Activated CD4-positive, CD25-positive, alpha-beta regulatory T cell treated with anti-CD3 and anti-CD28 coated beads, Interleukin-2, amount 50 U/mL, for 16 hours (primary cell): ENCODE measurements at places on chromosomes 12 and 14.

GRCh38 chr12:65643171-65643570, 181.1 kb upstream of the HMGA2 start:
- DNase-seq, result no peak

DNA sequence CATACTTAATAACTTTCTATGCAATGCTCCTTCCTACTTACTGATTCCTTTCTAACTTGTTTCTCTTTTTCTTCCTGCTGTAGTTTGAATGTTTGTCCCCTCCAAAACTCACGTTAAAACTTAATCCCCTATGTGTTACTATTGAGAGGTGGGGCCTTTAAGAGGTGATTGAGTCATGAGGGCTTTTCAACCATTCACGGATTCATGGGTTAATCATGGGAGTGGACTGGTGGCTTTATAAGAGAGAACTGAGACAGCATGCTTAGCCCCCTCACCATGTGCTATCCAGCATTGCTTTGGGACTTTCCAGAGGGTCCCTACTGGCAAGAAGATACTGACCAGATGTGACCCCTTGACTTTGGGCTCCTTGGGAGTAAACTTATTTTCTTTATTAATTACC, 66.0 kb upstream of the TRIM9 start:
- no peak for DNase-seq

DNA sequence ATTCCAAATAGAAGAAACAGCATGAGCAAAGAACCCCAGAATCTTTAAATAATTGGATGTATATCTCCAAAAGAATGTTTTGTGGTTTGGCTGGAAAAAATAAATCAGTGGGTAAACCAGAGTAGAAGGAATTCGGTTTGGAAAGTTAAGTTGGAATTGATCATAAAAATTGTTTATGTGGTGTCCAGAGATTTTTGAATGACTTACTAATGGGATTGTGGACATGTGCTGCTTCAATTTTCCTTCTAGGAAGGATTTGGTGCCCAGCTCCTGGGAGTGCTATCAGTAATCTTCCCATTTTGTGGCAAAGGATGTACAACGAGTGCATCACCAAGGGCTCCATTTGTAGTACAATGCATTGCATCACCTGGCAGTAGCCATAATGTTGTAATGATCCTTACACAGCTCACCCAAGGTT, 224.8 kb downstream of the SLC16A7 start:
- no peak for DNase-seq

- DNase-seq, result no peak
These were observed 91.6 kb upstream of the PTPRQ start for GRCh38 chr12:80352474-80352873.

GRCh38 chr12:71694099-71694820, 8.4 kb downstream of the TMEM19 start:
- no peak for DNase-seq

- no peak for DNase-seq
These were observed 4.9 kb downstream of the BMP4 start for GRCh38 chr14:53951627-53952303.

- no peak for DNase-seq
These were observed 180.8 kb downstream of the EFCAB11 start for GRCh38 chr14:89773644-89774316.

DNA sequence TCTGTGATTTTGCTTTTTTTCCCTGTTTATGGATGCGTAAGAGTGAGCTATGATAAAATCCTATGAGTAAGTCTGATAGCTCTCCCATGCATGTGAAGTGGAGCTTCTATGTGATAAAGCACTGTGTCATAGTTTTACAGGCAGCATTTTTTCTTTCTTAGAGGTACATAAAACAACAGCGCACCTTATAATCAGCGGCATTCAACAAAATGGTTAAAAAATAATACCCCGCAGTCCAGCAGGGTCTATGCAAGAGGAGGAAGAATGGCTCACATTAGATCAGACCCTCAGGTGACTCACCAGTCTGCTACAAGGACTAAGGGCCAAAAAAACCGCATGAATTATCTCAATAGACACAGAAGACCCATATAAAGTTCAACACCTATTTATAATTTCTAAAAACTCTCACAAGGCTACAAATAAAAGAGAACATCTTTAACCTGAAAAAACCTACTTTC, 33.0 kb upstream of the TMEM179 start:
- DNase-seq, result no peak
